Activated CD4-positive, alpha-beta T cell treated with anti-CD3 and anti-CD28 coated beads, Interleukin-2, amount 10 ng/mL, durations not matched to agents 24 days and 14 days (primary cell): ENCODE measurements at places on chromosomes 6 and 20. TPM values are rescaled to one million over a fixed set of nuclear protein-coding genes. Genes with fewer than 3 reads are reported as not detected.

DNA sequence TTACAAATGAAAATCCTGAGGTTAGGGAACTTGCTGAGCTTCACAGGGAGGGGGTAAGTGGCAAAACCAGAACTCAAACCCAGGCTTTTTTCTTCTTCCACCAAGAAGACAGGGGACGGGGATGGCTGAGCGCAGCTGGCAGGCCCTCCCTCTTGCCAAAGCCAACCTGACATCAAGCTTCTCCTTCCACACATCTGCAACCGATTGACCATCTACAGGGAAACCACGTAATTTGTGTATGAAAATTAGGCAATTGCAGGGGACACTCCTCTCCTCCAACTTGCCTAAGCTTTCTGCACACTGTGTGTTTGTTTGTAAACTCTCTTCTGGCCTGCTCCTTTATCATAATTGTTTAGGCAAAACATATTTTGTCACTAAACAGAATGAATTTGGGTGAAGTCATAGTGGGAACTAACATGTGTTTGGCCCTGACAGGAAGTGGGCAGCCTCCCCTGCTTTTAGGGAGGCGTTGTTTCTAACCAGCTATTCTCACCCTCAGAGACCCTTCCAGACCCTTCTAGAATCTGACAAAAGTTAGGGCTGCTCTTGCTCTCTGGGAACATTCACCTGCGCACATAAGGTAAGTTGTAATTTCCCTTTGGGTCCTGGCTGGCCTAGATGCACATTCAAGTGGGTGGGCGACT lies 18.9 kb downstream of the ZNF831 start:
- DNase-seq: no peak

DNA sequence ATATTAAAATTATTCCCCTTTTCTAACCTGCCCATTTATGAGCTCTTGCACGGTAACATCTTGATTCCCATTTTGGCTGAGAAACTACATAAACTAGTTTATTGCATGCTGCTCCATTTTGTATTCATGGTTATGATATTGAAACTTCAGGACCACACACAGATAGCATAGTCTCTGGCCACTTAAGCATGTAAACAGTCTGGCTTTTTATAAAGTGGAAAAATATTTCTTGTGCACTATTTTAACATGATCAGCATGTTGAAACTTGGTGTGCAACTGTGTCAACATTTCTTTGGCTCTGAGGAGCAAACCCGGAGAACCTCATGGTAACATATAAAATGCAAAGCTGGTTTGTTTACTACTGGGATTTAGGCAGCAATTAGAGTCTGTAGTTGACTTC lies 70.7 kb downstream of the SLX4IP start:
- DNase-seq: no peak

DNA sequence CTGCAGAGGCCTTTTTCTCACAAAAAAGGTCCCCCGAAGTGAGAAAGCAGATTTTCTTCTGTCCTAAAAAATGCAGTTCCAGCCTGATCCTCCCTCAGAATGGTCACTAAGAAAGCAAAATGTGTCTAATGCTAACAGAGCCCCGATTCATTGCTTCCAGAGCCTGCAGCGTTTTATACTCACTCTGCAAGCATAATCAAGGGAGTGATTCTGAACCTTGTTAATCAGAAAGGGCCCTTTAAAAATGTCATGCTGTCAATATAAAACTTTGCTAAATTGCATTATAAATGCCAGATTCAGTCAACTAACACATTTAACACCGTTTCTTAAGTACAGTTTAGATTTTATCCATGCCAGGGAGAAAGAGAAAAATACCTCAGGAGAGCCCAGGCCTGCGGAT lies 202.8 kb downstream of the CD83 start:
- DNase-seq: no peak

- DNase-seq: no peak
Measured at GRCh38 chr6:145962581-145962980, 1.6 kb downstream of the SHPRH start.

DNA sequence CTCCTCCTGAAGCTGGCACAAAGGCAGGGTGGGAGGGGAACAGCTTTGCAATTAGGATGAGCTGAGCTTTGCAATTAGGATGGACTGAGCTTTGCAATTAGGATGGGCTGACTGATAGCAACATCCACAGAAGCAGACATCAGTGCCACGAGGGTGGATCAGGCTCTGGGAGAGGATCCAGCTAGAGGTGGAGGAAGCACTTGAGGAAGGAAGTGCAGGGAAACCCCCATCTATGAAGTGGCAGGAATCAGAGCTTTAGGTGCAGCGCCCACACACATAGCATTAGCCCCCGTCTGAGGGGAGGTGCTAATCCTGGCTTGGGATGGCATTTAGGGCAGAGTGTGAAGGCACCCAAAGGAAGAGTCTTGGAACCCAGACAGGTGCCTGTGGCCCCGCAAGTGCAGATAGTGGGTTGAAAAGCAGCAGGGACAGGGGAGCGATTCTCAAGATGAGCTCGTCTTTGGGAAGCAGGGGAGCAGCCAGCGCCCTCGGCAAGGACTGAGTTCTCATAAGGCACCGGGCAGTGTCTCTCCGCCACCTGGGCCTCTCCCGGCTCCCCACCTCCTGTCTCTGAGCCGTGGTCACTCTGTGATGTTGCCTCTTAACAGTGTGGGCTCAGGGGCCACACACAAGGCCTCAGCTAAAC lies 12.0 kb upstream of the THBS2 start:
- DNase-seq: no peak

DNA sequence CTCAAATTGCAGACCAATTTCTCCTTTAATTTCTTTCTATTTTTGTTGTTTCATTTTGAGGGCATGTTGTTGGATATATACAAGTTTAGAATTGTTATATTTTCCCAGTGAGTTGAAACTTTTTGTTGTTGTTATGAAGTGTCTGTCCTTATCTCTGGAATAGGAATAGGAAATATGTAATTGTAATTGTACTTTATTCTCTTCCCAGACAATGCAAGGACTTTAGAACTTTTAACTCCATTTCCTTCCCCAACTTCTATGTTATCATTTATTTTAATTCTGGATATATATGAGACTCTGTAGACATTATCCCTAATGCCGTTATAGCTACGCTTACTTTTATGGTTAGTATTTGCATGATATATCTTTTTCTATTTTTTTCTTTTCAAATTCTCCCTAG lies 12.4 kb downstream of the SERPINB1 start:
- no peak for DNase-seq

GINS1 gene
- total RNA-seq: 43.0 and 43.2 TPM in 2 replicates

SNX9 gene
- 33.7 and 34.0 TPM in 2 replicates for total RNA-seq

RBBP8NL gene
- total RNA-seq: not detected in 2 replicates

CST7 gene
- total RNA-seq: 115 and 117 TPM in 2 replicates

SLC4A11 gene
- total RNA-seq: 1.9 and 2.4 TPM in 2 replicates
